Right atrium auricular region (tissue), 2 donors: ENCODE measurements at places on chromosomes 5 and 9. TPM values are rescaled to one million over a fixed set of nuclear protein-coding genes. Genes with fewer than 3 reads are reported as not detected.

DNA sequence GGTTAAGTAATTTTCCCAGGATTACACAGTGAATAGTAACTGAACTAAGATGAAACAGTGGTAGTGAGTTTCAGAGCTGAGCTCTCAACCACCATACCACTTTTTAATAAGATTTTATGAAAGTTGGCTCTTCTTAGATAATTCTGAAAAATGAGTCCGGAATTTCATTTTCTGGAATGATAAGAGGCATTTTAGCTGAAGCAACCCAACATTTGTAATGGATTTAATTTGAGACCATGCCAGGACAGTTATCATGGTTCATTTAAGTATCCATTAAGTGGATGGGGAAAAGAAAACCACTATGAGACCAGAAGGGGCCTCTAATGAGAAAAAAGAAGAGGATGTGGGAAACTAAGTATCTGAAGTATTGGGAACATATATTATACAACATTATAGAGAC is 464.7 kb upstream of the C9orf72 start:
- no peaks in the 10 kb centered on the region for H3K27me3 ChIP-seq
- no peak overlapping the region for H3K4me3 ChIP-seq
- H3K27ac ChIP-seq, result no peak overlapping the region
- no peak for DNase-seq

DNA sequence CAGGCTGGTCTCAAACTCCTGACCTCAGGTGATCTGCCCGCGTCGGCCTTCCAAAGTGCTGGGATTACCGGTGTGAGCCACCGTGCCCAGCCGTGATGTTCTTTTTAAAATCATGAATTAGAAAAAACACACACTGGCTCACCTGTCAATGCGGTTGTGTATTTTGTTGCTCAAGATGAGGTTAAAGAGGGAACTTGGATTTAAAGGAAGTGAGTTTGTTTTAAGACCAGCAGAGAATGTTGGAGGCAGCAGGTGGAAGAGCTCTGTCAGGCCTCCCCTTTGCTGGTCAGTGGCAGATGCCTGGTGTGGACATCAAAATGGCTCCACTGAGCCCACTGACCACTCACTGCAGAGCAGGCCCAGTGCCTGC is 38.9 kb downstream of the WNK2 start:
- H3K27me3 ChIP-seq, result no peaks in the 10 kb centered on the region
- peak overlapping the region; percentile 82 for H3K27ac ChIP-seq
- H3K4me3 ChIP-seq, result no peak overlapping the region
- no peak for DNase-seq

DNA sequence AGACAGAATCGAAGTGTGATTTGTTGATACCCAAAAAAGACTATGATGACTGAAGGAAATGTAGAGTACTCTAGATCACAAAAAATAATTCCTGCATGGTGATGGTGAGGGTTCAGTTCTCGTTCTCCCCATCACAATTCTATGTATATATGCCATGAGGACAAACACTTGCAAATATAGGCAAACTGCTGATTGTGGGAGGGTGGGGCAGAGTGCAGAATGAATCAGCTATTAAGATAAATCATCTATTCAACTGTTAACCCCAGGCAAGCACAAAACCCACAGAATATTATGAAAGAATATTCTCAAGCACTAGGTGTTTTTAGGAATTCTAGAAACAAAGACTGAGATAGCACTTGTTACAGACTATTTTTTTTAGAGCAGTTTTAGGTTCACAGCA is 13.9 kb upstream of the UBLCP1 start:
- no peak overlapping the region for H3K4me3 ChIP-seq
- no peak overlapping the region for H3K27ac ChIP-seq
- no peaks in the 10 kb centered on the region for H3K4me1 ChIP-seq
- no peaks in the 10 kb centered on the region for H3K36me3 ChIP-seq
- DNase-seq, result no peak

- no peaks in the 10 kb centered on the region for H3K27me3 ChIP-seq
- H3K36me3 ChIP-seq, result no peaks in the 10 kb centered on the region
- H3K4me1 ChIP-seq, result no peaks in the 10 kb centered on the region
- H3K27ac ChIP-seq, result no peak overlapping the region
Measured at GRCh38 chr9:70701163-70701562, 286.7 kb upstream of the KLF9 start.

DNA sequence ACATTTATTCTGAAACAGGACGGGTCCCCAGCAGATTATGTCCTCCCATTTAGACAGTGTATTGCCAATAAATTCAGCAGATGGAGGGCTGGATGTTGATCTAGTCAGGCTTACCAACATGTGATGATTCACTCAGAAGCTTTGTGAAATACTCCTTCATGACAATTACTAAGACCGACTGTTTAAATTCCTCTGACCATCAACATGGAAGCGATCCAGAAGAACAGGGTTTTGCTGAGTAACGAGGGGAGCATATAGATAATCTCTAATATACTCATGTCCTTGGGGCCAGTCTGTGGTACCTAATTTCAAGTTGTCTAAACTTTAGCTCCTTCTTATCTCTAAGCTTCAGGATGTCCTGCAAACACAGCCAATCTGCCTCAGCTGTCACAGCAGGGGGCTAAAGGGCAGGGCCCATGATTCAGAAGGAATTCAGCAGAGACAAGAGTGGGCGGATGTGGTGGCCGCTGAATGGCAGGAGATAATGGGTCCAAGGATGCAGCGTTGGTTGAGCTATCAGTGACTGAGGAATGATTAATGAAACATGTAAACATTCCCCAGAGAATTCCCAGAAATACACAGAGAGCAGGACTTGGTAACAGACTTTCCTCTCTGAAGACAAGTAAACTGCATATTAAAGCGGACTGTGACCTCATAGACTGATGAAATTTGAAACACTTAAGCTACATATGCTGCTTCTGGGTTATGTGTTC is 109.4 kb downstream of the ANKRD55 start:
- H3K4me1 ChIP-seq, result no peaks in the 10 kb centered on the region
- no peaks in the 10 kb centered on the region for H3K36me3 ChIP-seq

DNA sequence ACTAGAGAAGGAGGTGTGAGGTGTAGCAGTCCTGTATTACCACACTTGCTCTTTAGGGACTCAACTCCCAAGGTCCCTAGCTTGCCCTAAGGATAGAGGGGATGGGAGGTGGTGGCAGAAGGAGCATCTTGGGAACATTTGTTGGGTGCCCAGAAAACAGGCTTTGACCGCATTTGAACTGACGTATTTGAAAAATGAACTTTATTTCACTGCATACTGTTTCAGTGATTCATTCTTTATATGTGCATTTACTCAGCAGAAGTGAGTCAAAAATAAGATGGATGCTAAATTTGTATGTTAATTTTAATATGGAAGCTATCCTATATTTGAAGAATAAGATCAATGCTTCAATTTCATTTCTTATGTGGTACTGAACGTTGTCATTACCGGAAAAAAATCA is 18.7 kb downstream of the DMRT3 start:
- H3K4me3 ChIP-seq, result no peak overlapping the region
- no peak overlapping the region for H3K27ac ChIP-seq
- no peaks in the 10 kb centered on the region for H3K27me3 ChIP-seq
- no peak for DNase-seq
- H3K36me3 ChIP-seq, result no peaks in the 10 kb centered on the region

DNA sequence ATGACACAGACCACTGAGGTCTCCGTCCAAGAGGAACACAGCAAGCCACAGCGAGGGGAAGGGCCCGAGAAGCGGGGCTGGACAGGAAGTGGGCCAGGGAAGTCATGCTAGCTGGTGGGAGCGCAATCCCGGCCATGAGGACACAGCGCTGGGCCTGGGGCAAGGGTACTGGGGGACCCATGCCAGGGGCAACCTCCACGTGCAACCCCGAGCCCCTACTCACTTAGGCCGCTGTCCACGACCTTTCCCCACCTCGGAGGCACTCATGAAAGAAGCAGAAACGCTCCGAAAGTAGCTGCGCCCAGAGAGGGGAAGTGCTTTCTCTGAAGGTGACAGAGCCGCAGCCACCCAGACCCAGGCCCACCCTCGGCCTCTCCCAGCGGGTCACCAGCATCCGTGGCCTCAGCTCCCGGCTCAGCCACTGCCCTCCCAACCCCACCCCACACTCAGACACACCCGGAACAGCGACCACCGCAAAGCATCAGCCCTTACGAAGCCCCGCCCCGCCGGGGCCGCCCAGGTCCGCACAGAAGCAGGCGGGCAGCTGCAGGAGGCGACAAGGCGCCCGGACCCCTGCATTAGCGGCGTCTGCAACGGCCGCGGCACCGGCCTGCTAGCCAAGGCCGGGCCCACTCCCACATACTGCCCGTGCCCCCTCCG is 782 bp downstream of the BICD2 start:
- H3K36me3 ChIP-seq, result no peaks in the 10 kb centered on the region
- no peaks in the 10 kb centered on the region for H3K27me3 ChIP-seq
- H3K27ac ChIP-seq, result peak overlapping the region; percentile 100
- no peak for DNase-seq
- H3K4me3 ChIP-seq, result peak overlapping the region; percentile 99
- H3K4me1 ChIP-seq, result peaks cover 60% of the 10 kb centered on the region

DNA sequence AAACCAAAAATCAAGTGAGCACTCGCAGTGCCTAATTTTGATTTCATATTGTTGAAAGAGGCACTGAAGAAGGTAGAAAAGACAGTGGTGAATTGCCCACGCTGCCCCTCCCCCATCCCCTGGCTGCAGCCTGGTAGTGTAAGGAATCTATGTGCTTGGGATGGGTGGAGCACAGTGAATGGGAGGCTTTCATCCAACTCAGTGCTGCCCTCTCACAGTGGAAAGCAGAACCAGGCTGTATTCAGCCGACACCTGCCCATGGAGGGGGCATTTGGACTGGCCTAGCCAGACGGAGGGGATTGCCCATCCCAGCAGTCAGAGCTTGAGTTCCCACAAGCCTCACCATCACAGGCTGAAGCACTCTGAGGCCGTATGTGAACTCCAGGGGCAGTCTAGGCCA is 800.4 kb upstream of the DMAC1 start:
- H3K4me1 ChIP-seq, result no peaks in the 10 kb centered on the region
- DNase-seq, result no peak
- no peaks in the 10 kb centered on the region for H3K27me3 ChIP-seq
- H3K4me3 ChIP-seq, result no peak overlapping the region

The CDH9 gene
- not detected for total RNA-seq

GRCh38 chr9:90774682-90775081 is 26.9 kb upstream of the SYK start:
- H3K27ac ChIP-seq, result no peak overlapping the region
- no peaks in the 10 kb centered on the region for H3K36me3 ChIP-seq
- H3K4me1 ChIP-seq, result no peaks in the 10 kb centered on the region

GRCh38 chr9:27537027-27537435 is 7.4 kb upstream of the MOB3B start:
- H3K4me1 ChIP-seq, result no peaks in the 10 kb centered on the region
- H3K4me3 ChIP-seq, result no peak overlapping the region
- H3K36me3 ChIP-seq, result no peaks in the 10 kb centered on the region
- DNase-seq, result no peak
- no peak overlapping the region for H3K27ac ChIP-seq
- no peaks in the 10 kb centered on the region for H3K27me3 ChIP-seq

The OR1L4 gene
- not detected for total RNA-seq

DNA sequence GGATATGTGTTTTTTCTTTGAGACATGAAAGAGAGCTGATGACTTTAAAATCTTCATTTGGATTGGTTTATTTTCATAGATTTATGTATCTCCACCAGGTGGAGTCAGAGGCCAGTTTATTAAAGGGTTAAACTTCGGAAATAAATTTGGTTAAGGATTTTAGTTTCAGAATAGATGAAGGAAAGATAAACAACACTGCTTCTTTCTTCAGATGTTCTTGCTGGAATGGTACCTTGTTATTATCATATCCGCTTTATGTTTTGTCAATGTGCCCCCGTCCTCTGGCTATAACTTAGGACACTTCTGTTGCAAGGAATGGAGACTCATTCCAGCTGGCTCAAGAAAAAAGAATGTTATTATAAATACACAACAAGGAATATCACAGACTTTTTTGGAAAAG is 81.2 kb downstream of the ALDH1A1 start:
- H3K27me3 ChIP-seq, result no peaks in the 10 kb centered on the region
- H3K36me3 ChIP-seq, result no peaks in the 10 kb centered on the region
- no peak for DNase-seq
- H3K4me3 ChIP-seq, result no peak overlapping the region
- H3K4me1 ChIP-seq, result no peaks in the 10 kb centered on the region

- H3K4me3 ChIP-seq, result no peak overlapping the region
- no peaks in the 10 kb centered on the region for H3K4me1 ChIP-seq
- no peaks in the 10 kb centered on the region for H3K27me3 ChIP-seq
- H3K36me3 ChIP-seq, result no peaks in the 10 kb centered on the region
- no peak for DNase-seq
Measured at GRCh38 chr5:178468196-178468685, 122.0 kb downstream of the COL23A1 start.

GRCh38 chr5:120604884-120605283 is 140.8 kb downstream of the PRR16 start:
- no peaks in the 10 kb centered on the region for H3K27me3 ChIP-seq
- H3K4me3 ChIP-seq, result no peak overlapping the region
- no peaks in the 10 kb centered on the region for H3K36me3 ChIP-seq
- no peak overlapping the region for H3K27ac ChIP-seq

The FTMT gene
- total RNA-seq, result not detected

- no peaks in the 10 kb centered on the region for H3K36me3 ChIP-seq
- DNase-seq, result no peak
- H3K27me3 ChIP-seq, result no peaks in the 10 kb centered on the region
- no peak overlapping the region for H3K4me3 ChIP-seq
- H3K4me1 ChIP-seq, result no peaks in the 10 kb centered on the region
Measured at GRCh38 chr5:10626473-10627013, 62.7 kb downstream of the ANKRD33B start.

GRCh38 chr9:75152416-75152815 is 64.1 kb downstream of the OSTF1 start:
- no peak for DNase-seq
- no peak overlapping the region for H3K27ac ChIP-seq
- H3K4me3 ChIP-seq, result no peak overlapping the region
- H3K36me3 ChIP-seq, result peaks cover 7% of the 10 kb centered on the region

DNA sequence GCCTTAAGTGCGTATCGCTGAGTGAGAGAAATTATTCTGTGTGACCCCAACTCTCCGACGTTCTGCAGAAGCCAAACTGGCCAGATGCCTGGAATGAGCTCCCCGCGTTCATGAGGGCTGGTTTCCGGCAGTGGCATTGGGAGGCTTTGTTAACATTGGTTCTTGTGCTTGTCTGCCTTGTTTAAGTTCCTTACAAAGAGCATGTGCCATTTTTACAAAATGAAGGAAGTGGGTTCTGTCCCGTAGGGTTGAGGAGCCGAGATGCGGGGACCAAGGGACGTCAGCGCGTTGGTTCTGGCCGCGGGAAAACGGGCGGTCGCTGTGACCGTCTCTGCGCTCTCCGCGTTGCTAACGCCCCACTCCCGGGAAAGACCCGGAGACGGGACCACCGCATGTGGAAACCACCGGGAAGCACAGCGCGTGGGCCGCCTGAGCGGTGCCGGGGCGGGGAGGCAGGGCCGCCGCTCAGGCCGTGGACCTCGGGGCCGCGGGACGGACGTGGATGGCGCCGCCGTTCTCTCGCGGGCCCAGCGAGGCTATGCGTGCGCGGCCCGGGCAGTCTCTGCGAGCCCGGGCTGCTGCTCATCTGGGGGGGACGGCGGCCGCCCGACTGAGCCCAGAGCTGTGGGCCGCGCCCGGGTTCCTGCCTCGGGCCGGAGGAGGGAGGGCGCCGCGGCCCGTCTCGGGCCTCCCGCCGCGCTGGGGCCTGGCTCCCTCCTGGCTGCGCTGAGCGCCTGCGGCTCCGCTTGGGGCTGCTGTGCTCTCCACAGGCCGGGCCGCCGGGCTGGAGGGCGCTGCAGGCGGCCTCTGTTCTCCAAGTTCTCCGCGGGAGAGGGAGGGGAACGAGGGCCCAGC is 13.4 kb downstream of the RABL6 start:
- peak overlapping the region; percentile 26 for H3K4me3 ChIP-seq
- H3K4me1 ChIP-seq, result peaks cover 16% of the 10 kb centered on the region
- H3K27me3 ChIP-seq, result no peaks in the 10 kb centered on the region
- H3K27ac ChIP-seq, result peak overlapping the region; percentile 20

The TMEM174 gene
- not detected for total RNA-seq

The ALDH1A1 gene
- total RNA-seq, result 24.0 TPM
